RPMI8226 (cell line): ENCODE measurements at places on chromosomes 4 and X.
A peak's percentile ranks its signal among the peaks of the same experiment; 100 is the strongest.

- no peak for DNase-seq
Observed at GRCh38 chr4:187767158-187767557, 228.4 kb upstream of the ZFP42 start.

DNA sequence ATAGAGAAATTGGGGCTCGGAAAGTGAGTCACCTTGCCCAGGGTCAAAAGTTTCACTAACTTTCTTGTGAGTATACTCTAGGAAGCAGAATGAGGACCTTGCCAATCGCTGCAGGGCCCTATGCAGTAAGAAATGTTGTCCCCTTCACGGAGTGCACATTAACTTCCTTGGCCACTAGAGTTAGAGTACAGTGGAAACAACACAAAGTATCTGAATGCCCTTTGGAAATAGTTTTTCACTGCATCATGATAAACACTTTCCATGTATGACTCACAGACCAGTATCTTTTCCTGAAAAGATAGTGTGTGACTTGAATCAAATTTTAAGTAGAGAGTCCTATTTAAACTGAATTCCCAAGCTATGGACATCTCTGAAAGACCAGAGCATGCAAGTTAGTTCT lies 45.5 kb upstream of the STK26 start:
- DNase-seq, result no peak

DNA sequence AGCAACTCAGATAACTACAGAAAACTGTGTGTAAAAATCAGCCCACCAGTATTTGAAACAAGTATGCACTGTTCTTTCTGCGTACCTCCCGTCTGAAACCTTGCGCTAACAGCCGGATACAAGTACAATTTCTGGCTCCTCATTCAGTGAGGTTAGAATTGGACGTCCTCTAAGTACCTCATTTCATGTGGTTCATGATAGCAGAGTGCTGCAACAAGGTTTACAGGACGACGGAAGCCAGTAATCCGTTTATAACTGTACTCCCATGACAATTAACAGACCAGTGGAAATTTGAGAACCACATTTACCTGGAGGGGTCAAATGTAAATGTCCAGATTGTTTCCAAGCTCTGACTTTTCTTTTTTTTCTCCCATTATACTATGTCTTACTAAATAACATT lies 52.9 kb upstream of the TENM3 start:
- no peak for DNase-seq

DNA sequence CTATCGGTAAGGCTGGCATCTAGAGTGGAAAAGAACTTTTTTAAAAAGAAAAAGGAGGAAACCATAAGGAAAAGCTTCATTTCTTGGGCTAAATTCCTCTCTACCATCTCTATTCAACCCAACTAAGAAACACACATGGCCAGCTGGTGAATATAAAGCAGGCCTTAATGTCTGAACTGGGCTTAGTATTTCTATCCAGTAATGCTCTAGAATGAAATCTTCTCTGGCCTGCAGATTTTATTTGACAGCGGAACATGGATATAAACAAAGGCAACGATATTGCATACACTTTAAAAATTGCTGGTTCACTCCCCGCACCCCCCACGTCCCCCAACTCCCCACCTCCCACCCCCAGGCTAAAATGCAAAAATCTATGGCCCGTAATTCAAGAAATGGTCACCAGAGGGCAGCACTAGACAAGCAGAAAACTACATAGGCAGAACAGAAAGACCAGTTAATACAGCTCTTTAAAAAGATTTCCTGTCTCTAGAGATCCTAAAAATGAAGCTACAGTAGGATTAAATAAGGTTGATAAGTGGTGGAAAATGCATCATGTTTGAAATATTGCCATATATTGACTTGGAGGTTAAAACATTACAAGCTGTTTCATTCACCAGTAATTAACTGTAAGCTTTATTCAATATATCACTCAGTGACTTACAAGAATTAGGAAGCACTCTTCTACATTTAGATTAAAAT lies 155.2 kb upstream of the GALNT7 start:
- peak; percentile 14 for DNase-seq

- no peak for DNase-seq
Observed at GRCh38 chrX:37594755-37595382, 23.4 kb downstream of the LANCL3 start.
